ENCODE measurements at places on chromosomes 11 and 22.

GRCh38 chr22:19714312-19715187, at the start of gene SEPTIN5:
Gene SEPTIN5, plus strand, starts transcription at chr22:19714503. Its CDS starts 86 bp downstream, at chr22:19714589.
- DNase-seq: no peak

GRCh38 chr11:106969644-106970355, 48.5 kb downstream of the GUCY1A2 start:
- no peak for DNase-seq

DNA sequence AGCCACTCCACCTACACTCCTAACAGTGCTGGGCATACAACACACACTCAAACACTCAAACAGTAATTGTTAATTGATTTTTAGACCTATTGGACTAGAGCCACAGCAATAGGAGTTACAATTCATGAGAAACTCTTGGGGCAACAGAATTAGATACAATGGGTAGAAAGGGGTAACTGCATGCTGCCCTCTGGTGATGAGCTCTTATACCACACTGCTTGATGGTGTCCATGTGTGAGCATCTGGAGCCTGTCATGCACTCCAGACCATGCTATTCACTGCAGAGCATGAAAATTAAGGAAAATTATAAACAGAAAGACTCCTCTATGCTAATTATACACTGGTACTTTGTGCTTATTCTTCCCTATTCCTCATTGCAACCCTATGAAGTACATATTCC, 975.5 kb upstream of the CCDC90B start:
- no peak for DNase-seq

GRCh38 chr11:62922653-62923431, 1.7 kb upstream of the CHRM1 start:
- peak; percentile 45 for DNase-seq

DNA sequence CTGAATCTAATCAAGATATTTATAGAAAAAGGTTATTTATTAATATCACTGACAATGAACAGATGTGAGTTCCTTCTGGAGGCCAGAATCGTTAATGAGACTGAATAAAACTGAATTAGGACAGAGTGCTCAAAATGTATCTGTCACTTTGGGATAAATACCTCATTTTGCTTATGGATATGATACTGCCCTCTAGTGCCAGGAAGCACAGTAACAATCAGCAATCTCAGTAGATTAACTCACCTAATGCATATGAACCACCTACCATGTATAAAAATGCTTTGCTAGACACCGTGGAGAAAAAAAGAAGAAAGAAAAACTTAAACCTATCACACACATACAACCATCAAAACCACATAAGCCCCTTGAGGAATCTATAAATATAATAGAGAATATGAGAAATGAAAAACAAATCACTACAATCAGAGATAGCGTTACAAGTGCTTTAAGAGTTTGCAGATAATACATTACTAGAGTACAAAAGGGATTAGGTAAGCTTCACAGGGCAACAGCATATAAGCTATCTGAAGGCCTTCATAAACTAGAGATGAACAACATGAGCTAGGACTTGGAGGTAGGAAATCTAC, 117.4 kb downstream of the SGSM3 start:
- no peak for DNase-seq
